Left colon (tissue), 2 donors: ENCODE measurements at places on chromosomes 7 and 10. TPM values are rescaled to one million over a fixed set of nuclear protein-coding genes. Genes with fewer than 3 reads are reported as not detected.

Gene SUFU
- 8.0 TPM for total RNA-seq

Gene CALD1
- 36.7 TPM for total RNA-seq

Gene GPR26
- total RNA-seq = not detected

Gene SPDYE1
- not detected for total RNA-seq

DNA sequence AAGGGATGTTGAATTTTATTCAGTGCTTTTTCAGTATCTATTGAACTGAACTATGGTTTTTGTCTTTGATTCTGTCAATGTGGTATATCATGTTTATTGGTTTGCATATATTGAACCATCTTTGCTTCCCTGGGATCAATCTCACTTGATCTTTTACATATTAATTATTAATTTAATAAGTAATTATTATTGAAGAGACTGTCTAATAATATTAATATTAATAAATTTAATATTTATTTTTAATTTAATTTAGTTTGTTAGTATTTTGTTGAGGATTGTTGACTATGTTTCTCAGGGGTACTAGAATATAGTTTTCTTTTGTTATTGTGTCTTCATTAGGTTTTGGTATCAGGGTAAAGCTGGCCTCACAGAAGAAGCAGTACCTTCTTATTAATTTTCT, 26.5 kb upstream of the TRA2A start:
- DNase-seq = no peak

DNA sequence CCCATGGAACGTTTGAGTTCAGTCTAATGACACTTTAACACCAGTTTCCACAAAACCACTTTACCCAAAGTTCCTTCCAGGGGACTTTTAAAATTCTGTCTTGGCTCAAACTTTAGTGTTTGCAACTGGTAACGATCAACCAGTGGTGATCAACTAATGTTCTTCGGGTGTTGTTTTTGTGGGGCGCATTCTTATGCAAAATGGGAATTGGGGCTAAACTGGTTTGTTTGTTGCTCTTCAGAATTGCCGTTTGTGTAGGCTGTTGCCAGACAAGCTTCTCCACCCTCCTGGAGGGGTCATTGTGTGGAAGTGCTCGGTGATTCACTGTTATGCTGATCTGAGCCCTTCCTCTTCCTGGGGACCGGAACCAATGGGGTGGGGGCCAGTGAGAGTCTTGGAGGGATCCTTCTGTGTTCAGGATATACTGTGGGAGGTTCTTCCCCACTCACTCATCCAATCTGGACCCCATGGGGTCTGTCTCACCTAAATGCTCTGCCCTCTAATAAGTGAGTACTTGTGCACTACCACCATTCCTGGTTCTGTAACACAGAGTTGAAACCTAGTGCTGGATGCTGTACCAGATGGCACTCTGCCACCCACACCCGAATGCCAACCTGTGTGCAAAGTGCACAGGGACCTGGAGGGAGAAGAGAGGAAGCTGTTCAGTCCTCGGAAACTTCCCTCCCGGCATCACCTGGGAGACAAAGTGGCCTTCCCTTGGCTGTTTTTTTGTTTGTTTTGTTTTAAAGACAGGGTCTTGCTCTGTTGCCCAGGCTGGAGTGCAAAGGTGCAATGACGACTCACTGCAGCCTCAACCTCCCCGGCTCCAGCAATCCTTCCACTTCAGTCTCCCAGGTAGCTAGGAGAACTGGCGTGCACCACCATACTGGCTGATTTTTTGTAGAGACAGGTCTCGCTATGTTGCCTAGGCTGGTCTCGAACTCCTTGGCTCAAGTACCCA, 2.1 kb downstream of the NFE2L3 start:
- peak; percentile 77 for DNase-seq

GRCh38 chr10:91571671-91572070, 61.2 kb downstream of the PPP1R3C start:
- no peak for DNase-seq

GRCh38 chr7:16526742-16527540, at the start of gene LRRC72:
Gene LRRC72, plus strand, starts transcription at chr7:16526825. Its CDS starts 128 bp downstream, at chr7:16526953.
- no peak for DNase-seq

DNA sequence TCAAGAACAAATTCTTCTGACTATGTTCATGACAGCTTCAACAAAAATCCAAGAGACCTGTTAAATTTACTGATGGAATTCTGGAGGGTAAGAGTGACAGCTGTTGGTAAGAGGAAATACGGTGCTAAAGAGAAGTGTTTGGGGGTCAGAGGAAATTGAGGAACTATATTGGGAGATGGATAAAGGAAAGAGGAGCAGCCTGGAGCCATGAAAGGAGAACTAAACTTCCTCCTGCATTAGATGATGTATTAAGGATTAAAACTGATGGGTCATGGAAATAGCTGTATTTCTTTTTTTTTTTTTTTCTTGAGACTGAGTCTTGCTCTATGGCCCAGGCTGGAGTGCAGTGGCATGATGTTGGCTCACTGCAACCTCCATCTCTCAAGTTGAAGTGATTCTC, 95.3 kb downstream of the HERPUD2 start:
- DNase-seq = no peak

- DNase-seq = no peak
Observed at GRCh38 chr7:112798274-112799159, 8.3 kb upstream of the TMEM168 start.

DNA sequence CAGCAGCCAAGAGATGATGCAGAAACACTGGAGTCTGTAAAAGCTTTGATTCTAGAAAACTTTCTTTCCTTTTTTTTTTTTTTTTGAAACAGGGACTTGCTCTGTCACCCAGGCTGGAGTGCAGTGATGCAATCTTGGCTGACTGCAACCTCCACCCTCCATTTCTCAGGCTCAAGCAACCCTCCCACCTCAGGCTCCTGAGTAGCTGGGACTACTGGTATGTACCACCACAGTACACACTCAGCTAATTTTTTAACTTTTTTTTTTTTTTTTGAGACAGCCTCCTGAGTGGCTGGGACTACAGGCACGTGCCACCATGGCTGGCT, 17.0 kb upstream of the BAG3 start:
- no peak for DNase-seq

DNA sequence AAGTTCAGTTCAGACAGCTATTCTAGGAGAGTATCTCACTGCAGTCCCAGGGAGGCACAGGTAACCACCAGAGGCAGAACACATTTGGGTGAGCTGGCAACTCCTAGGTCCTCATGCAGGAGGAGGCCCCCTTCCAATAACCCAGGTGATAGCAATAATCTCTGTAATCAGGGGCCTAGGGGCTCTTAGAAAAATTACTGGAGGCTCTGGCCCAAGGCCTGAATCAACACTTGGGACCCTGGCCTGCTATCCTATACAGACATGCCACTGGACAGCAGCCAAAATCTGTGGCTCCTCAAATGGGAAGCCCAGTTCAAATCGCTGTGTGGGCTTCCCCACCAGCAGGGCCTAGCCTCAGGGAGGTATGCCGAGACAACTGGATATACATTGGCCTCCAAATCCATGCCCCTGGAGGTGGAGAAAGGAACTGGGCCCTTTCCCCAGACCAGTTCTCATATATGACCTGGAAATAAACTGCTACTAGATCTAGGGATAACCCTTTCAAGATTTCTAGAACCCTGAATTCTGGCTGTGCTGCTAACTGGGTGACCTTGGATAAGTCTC, 1.6 kb downstream of the AVPI1 start:
- DNase-seq = peak; percentile 61

DNA sequence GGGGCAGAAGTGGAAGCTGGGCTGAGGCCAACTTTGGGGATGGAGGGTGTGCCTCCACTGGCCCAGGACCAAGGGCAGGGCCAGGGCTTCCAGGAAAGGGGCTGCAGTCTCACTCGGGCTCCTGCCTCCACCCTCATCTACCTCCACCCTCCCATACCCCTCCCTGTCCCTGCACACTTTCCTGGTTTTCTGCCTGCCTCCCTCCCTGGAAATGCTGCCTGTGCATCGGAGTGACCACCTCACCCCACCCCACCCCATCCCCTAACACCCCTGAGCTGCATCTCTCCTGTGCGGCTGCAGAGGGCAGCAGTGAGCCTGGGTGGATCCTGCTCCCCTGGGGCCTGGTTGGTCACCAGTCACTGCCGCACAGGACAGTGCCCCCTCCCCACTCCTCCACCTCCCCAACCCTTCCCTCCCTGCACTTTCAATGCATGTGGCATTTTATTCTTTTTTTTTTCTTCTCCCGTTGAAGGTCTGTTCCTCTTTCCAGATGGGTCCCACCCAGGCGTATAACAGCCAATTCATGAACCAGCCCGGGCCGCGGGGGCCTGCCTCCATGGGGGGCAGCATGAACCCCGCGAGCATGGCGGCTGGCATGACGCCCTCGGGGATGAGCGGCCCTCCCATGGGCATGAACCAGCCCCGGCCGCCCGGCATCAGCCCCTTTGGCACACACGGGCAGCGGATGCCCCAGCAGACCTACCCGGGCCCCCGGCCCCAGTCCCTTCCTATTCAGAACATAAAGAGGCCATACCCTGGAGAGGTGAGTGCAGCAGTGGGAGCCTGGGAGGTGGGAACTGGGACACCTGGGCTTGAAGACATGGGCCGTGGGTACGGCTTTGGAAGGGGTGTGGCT, 54.1 kb upstream of the PPIF start:
- DNase-seq = no peak

DNA sequence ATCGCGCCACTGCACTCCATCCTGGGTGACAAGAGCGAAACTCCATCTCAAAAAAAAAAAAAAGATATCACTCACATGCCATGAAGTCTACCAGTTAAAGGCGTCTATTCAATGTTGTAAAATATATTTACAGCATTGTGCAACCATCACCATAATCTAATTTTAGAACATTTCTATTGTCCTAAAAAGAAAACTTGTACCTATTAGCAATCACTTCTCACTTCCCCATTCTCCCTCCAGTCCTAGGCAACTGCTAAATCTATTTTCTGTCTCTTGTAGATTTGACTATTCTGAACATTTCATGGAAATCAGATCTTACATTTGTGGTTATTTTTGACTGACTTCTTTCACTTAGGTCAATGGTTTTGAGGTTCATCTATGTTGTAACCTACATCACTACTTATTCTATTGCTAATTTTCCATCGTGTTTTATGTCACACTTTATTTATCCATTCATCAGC, 25.2 kb upstream of the OTUD1 start:
- no peak for DNase-seq
